Transverse colon (tissue), 4 donors: ENCODE measurements at places on chromosomes 5 and 9. TPM values are rescaled to one million over a fixed set of nuclear protein-coding genes. Genes with fewer than 3 reads are reported as not detected.
A peak's percentile ranks its signal among the peaks of the same experiment; 100 is the strongest.

CDH6 gene
- total RNA-seq = 0.60 TPM

DMRT3 gene
- not detected for total RNA-seq

GRCh38 chr9:28651050-28651722 lies 1077.9 kb upstream of the C9orf72 start:
- no peak for DNase-seq

CDKN2A gene
- 8.6 TPM for total RNA-seq

DNA sequence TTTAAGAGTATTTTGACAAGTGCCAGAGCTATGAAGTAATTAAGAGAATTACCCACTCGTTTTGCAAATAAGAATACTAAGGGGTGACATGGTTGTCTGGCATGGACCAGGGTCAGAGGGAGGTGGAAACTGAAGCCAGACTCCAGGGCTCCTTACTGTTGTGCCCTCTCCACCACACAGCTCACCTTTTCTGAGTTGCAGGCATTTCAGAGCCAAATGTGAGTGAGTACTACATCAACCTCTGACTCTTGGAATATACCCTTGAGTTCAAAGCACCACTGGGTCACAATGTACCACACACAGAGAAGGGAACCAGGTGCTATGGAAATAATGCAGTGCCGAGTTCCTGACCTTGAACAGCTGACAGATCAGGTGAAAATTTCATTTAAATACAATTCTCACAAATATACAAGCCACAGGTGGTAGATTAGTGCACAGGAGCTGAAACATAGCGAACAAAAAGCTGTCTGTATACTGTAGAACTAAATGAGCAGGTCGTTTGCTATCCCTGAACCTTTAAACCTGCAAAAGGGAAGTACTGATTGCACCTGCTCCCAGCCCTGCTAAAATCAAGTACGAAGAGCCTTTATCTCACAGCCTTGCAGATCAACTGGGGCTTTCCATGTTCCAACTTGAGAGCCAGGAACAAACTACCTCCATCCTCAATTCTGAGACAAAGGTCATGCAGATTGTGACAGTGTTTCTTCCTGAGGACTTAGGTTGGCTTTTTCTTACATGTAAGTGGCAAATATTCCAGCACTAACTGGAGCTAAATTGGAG lies 57.0 kb downstream of the GOLM1 start:
- no peak for DNase-seq

NKD2 gene
- not detected for total RNA-seq

- DNase-seq = peak; percentile 26
Measured at GRCh38 chr5:97142521-97143254, at the start of gene LIX1. Gene LIX1 (minus strand): TSS chr5:97142611. CDS start chr5:97142576, 35 bp downstream.

DNA sequence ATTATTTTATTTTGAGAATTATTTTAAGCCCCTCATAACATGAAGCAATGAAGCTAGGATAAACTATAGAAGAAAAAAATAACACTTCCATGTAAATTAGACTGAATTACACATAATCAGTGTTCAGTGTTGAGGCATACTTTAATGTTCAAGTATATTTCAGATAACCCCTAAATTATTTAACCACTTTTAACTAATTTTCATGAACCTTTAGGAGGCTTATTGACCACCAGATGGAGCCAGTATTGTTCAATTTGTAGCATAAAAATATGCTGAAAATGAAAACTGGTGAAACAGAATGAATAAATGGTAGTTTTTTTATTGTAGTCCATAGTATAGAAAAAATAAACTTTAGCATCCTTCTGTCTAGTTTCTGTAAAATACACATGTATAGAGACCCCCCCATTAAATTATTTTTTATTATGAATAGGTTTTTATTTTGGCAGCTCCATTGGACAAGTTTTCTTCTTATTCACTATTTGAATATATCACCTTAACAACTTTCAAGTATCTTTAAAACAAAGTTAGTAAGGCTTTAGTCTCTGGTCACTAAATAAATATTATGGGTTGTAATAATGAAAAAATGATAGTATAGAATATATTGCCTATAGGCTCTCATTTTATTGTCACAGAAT lies 190.1 kb downstream of the CWC27 start:
- DNase-seq = no peak

DNA sequence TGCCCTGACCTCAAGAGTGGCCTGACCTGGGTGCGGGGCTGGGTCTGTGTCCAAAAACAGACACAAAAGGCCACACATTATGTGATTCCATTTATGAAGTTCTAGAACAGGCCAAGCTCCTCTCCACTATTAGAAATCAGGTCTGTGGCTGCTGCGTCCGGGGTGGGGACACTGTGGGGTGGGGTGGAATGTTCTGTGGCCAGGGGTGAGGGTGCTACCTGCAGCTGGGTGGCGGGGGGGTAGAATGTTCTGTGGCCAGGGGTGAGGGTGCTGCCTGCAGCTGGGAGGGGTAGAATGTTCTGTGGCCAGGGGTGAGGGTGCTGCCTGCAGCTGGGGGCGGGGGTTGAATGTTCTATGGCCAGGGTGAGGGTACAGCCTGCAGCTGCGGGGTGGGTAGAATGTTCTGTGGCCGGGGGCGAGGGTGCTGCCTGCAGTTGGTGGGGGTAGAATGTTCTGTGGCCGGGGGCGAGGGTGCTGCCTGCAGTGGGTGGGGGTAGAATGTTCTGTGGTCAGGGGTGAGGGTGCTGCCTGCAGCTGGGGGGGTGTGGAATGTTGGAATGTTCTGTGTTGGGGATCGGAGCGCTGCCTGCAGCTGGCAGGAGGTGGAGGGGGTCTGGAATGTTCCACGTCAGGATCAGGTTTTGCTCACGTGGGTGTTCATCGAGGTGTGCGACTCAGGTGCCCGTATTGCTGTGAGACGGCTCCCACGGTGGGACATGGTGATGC lies 8.3 kb downstream of the LCN12 start:
- no peak for DNase-seq

DNA sequence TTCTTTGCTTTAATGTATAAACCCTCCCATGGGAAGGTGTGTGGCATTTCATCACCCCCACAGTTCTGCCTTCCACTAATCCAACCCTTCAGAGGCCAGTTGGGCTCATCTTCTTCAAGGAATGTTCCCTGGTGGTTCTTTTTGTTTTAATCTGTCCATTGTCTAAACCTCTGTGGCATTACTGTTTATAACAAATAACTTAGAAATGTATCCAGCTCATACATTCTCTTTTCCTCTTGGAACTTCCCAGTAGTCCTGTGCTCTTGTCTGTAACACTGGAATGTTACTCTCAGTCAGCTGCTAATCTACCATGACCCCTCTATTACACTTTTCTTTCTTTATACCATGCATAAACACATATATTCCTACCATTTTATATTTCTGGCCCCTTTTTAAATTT lies 213.5 kb upstream of the TARS1 start:
- no peak for DNase-seq
